ENCODE measurements at places on chromosomes 3 and 15.

GRCh38 chr3:125280668-125281361, 68.3 kb upstream of the SLC12A8 start:
- peak; percentile 54 for DNase-seq

DNA sequence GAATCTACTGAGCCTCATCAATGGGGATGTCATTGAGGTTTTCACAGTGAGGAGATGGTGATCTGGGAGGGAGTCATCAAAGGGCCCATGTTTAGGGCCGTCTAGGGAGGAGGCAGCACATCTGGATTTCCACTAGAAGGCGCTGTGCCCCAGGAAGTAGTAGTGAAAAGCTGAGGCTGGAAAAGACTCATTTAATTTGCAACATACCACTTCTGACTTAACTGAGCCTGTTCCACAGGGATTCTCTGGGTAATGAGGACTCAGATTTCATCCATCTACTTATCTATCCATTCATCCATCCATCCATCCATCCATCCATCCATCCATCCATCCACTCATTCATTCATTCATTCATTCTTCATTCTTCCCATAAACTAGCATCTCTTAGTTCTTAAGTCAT, 17.4 kb upstream of the SHF start:
- DNase-seq: peak; percentile 62

DNA sequence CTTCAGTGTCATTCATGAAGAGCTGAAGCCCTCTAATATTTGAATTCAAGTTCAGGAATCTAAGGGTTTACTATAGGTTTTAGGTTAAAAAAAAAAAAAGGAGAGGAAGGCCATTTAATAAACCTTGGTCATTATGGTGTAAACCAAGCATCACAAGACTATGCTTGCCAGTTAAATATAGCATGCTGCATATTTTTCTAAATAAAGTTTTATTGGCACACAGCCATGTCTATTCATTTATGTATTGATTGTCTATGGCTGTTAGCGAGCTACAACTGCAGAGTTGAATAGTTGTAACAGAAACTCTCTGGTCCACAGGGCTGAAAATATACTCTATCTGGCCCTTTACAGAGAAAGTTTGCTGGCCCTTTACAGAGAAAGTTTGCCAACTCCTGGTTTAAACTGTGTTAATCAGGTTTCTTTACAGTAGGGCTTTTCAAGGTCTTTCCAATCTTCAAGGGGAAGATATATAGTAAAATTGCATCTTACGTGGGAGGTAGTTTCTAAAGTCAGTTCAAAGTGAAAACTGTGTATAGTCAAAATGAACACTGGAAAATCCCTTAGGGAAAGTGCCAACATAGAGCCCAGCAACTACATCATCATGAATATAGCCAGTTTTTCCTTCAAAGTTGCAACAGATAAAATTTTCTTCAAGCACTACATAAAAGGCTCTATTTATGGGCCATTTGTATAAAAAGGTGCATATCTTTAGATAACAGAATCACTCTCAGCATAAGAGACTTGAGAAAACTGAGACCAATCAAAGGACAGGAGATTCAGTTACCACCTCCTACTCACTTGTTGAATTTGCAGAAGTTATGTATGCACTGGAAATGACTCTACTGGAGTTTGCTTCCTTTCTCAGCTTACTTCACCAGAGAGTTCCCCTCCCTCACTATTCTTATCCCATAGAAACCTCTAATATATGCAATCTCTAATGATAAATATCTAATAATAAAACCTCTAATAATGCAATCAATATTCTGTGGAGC, 49.7 kb upstream of the FRMD4B start:
- DNase-seq: no peak

- no peak for DNase-seq
These were observed 68.9 kb downstream of the GHSR start for GRCh38 chr3:172379372-172379771.

GRCh38 chr3:69419276-69419675, 33.4 kb upstream of the FRMD4B start:
- no peak for DNase-seq

DNA sequence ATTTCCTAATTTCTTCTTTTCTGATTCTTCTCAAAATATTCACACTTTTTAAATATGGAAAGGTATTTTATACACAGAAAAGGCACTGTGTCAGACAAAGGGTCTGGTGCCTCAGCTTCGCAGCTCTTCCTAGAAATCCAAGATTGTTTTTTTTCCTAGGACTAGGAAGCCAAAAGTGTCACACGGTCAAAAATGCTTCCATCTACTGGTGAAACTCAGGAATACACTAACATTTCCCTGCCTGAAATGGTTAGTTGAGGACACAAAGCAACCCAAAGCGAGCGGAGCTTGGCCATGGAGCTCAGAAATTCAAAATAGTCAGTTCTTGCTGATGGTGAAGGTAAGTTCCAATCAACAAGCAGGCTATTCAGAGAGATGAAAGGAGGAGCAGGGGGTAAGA, 426.5 kb upstream of the RASGRP1 start:
- DNase-seq: peak; percentile 82

DNA sequence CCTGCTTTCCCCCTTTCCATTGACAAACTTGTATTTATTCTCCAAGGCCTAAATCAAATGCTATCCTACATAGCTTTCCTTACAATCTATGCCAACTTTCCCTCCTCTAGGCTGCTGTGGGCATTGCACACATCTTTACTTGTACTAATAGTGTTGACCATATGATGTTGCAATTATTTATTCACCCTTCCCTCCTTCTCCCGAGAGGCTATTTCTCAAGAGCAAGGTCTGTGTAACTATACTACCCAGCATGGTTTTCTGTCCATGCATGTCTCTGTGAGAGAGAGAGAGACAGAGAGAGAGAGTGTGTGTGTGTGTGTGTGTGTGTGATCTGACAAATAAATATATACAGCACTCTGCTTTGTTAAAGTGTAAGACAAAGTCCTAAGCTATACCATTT, 63.8 kb downstream of the GTPBP8 start:
- DNase-seq: peak; percentile 94

- no peak for DNase-seq
These were observed 40.3 kb downstream of the BBX start for GRCh38 chr3:107562969-107563529.

DNA sequence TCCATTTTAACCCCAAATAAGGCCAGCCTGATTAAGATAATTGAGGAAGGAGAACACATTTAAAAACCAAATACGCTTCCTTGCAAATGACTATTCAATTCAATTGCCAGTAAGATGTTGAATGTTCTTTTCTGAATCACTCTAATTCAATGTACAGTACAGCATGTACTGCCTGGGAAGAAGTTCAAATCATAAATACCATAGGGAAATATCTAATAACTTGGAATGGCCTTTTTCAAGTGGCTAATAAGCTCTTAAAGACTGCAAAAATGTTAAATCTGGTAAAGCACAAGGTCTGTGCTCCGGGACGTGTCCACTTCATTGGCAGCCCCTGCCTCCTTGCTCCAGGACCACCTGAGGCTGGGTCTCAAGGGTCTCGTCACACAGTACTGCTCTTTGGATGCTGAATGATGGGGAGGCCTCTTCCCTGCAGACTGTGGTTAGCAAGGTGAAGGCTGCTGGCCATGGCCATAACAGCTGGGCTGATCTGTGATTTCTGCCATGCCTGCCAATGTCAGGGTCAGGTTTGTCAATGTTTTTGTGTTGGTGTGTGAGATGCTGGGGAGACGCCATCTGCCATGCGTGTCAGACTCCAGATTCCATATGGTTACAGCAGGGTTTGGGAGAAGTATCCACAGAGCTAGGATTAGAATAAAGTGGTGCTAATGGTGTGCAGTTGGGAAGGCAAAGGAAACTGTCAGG, 300.5 kb downstream of the ADAMTS17 start:
- no peak for DNase-seq

DNA sequence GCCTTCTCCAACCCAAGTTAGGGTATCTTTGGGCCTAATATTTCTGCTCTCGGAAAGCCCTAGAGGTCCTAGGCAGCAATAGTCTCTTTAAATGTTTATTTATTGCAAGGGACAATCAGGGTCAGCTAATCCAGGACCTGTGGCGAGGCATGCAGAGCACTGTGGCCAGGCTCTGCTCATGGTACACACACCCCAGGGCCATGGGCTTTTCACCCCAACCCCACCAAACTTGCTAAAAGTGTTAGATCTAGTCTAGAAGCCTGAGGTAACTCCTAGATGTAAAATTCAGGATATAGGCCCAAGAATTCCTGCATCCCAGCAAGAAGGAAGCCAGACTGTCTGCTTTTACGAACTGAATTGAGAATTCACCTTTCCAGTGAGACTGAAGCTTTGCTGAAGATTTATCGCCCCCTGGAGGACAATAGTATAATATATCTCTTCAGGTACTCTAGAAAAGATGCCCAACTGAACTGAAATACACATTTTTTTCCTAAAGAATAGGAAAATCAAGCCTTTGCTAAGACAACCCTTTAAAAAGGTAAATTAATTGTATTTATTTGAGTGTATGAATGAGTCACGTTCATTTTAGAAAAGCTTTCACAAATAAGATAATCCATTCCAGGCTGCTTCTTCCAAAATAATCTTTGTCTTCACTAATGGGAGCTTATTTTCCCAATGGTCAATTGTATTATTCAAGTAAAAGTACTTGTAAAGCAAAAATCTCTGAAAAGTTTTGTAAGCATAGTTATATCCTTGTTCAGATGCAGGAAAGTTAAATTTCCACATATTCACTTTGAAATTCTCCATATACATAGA, 89.8 kb downstream of the LRRC3B start:
- no peak for DNase-seq

Measured in AG10803 (cell line).